Type B pancreatic cell (in vitro differentiated cells): ENCODE measurements at places on chromosomes 4 and X.

- no peak overlapping the region for H3K27ac ChIP-seq
- no peak for DNase-seq
- H3K36me3 ChIP-seq: no peaks in the 10 kb centered on the region
- H3K4me1 ChIP-seq: peaks cover 19% of the 10 kb centered on the region
- no peak overlapping the region for H3K4me3 ChIP-seq
- H3K27me3 ChIP-seq: peaks cover 42% of the 10 kb centered on the region
Measured at GRCh38 chr4:81891005-81891996, 419.6 kb upstream of the RASGEF1B start.

DNA sequence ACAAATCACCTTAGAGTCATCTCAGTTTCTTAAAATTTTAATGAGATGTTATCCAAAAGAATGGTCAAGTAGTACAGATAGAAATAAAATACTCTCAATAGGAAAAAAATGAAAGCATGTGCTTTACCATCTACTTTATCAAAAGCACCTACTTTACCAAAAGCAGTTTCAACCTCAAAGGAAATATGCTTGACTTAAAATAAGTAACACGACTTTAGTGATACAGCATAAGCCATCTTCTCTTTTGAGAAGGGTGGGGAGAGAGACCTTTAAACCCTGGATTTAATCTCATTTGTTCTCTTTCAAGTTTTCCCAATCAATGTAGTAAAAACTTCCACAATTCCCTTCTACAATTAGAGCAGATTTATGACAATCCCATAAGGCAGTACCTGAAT, 26.5 kb downstream of the OTUD4 start:
- peaks cover 40% of the 10 kb centered on the region for H3K36me3 ChIP-seq
- peak overlapping the region; percentile 90 for H3K27ac ChIP-seq
- no peaks in the 10 kb centered on the region for H3K27me3 ChIP-seq
- H3K4me1 ChIP-seq: no peaks in the 10 kb centered on the region
- no peak overlapping the region for H3K4me3 ChIP-seq
- no peak for DNase-seq

- H3K4me3 ChIP-seq: no peak overlapping the region
- no peak for DNase-seq
- peaks cover 7% of the 10 kb centered on the region for H3K36me3 ChIP-seq
- no peak overlapping the region for H3K27ac ChIP-seq
Measured at GRCh38 chrX:84320614-84321013, 132.6 kb upstream of the RPS6KA6 start.

- no peaks in the 10 kb centered on the region for H3K27me3 ChIP-seq
- no peak for DNase-seq
- peak overlapping the region; percentile 26 for H3K4me3 ChIP-seq
- H3K36me3 ChIP-seq: no peaks in the 10 kb centered on the region
Measured at GRCh38 chr4:8182858-8183725, 16.0 kb upstream of the SH3TC1 start.

DNA sequence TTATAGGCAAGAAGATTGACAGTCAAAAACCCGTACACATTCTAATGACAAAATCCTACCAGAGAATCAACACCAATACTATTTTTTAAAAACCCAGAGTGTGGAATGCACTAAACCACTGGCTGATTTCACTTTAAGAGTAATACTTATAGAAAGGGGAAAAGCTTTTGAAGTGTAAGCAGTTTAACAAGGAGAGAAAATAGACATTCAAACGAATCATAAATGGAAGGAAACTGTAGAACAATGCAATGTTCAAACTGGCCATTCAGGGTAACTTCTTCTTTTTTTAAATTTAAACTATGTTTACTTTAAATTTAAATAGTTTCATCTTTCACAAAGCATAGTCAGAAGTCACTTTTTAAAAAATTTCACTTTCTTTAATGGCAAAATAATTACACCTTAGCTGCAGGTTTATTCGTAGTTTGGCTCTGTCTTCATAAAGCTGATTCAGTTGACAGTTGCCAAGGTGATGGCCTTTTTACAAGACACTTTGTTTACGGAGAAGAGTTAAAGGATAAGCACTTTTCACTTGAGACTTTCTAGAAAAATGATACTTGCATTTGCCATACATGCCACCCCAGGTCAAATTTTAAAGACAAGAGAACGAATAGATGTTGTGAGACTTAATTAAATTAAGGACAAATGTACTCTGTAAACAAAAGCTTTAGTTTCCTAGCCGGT, 82.4 kb upstream of the KLF3 start:
- peaks cover 4% of the 10 kb centered on the region for H3K36me3 ChIP-seq
- H3K27ac ChIP-seq: no peak overlapping the region
- DNase-seq: no peak

GRCh38 chr4:63620271-63620670, 789.0 kb downstream of the TECRL start:
- H3K27me3 ChIP-seq: no peaks in the 10 kb centered on the region
- no peak overlapping the region for H3K27ac ChIP-seq
- H3K36me3 ChIP-seq: no peaks in the 10 kb centered on the region

DNA sequence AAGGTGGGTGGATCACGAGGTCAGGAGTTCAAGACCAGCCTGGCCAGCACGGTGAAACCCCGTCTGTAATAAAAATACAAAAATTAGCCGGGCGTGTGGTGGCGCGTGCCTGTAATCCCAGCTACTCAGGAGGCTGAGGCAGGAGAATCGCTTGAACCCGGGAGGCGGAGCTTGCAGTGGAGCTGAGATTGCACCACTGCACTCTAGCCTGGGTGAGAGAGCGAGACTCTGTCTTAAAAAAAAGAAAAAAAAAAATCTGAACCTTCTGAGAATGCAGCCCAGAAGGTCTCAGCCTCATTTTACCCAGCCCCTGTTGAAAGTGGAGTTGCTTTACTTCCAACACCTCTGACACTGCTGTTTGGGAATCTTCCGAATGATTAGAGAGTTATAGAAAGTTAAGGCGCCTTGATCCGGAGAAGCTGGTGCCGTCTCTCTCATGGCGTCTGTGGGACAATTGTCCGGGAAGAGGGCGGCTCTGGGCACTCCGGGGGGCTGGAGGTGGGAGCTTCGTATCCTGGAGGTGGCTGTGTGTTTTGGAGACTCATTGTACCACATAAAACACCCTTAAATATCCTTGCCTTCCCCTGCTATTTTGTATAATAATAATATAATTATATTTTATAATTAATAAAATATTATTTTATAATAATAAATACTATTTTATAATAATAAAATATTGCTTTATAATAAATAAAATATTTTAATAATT, 92.7 kb upstream of the PPP2R3B start:
- H3K27ac ChIP-seq: no peak overlapping the region
- H3K27me3 ChIP-seq: peaks cover 43% of the 10 kb centered on the region

DNA sequence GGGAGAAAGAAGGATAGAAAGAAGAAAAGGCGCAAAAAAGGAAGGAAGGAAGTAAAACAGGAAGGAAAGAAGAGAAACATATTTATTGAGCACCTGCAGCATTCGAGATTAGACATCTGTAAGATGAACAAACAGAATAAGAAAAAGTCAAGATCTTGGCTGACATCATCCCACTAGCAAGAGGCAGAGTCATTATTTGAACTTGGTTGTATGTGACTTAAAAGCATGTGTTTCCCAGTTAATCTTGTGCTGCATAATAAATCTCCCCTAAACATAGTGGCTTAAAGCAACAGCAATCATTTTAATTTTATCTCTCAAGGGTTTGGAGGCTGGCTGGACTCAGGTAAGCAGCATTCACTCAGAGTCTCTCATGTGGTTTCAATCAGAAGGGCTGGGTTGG, 38.5 kb upstream of the COX7B2 start:
- no peak for DNase-seq
- no peak overlapping the region for H3K27ac ChIP-seq
- H3K4me3 ChIP-seq: no peak overlapping the region
- no peaks in the 10 kb centered on the region for H3K4me1 ChIP-seq

GRCh38 chr4:7554905-7555304, 120.2 kb upstream of the PSAPL1 start:
- no peaks in the 10 kb centered on the region for H3K4me1 ChIP-seq
- peaks cover 7% of the 10 kb centered on the region for H3K27me3 ChIP-seq
- peaks cover 5% of the 10 kb centered on the region for H3K36me3 ChIP-seq
- no peak for DNase-seq

- H3K27me3 ChIP-seq: peaks cover 59% of the 10 kb centered on the region
- no peak overlapping the region for H3K27ac ChIP-seq
- DNase-seq: no peak
- peak overlapping the region; percentile 95 for H3K4me3 ChIP-seq
Measured at GRCh38 chr4:157223456-157223855, 2.9 kb downstream of the GRIA2 start.

GRCh38 chr4:169649545-169650226, 29.3 kb downstream of the CLCN3 start:
- H3K27me3 ChIP-seq: no peaks in the 10 kb centered on the region
- H3K4me3 ChIP-seq: no peak overlapping the region
- H3K36me3 ChIP-seq: peaks cover 5% of the 10 kb centered on the region
- no peak for DNase-seq
- no peaks in the 10 kb centered on the region for H3K4me1 ChIP-seq
- no peak overlapping the region for H3K27ac ChIP-seq

GRCh38 chr4:57943682-57944081, 833.5 kb upstream of the IGFBP7 start:
- H3K36me3 ChIP-seq: no peaks in the 10 kb centered on the region
- no peak for DNase-seq
- H3K27ac ChIP-seq: no peak overlapping the region
- H3K4me1 ChIP-seq: peaks cover 4% of the 10 kb centered on the region
- H3K4me3 ChIP-seq: no peak overlapping the region

DNA sequence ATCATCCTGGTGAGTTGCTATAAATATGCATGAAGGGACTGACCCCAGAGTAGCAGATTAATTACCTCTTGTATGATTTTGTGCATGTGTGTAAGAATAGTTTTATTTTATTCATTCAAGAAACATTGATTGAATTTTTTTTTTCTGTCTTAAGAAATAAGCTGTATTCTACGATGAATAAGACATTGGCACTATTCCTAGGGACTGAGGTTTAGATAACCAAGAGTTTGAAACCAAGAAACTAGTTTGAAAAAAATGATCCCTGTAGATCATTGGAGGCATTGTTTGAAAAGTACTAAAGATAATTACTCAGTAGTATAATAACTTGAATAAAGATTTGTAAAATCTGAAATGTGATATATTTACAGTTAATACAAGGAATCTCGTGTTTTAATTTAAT, 1086.9 kb downstream of the PCDH7 start:
- no peak overlapping the region for H3K27ac ChIP-seq
- no peak overlapping the region for H3K4me3 ChIP-seq
- H3K4me1 ChIP-seq: peaks cover 3% of the 10 kb centered on the region
- H3K36me3 ChIP-seq: no peaks in the 10 kb centered on the region
- no peaks in the 10 kb centered on the region for H3K27me3 ChIP-seq

DNA sequence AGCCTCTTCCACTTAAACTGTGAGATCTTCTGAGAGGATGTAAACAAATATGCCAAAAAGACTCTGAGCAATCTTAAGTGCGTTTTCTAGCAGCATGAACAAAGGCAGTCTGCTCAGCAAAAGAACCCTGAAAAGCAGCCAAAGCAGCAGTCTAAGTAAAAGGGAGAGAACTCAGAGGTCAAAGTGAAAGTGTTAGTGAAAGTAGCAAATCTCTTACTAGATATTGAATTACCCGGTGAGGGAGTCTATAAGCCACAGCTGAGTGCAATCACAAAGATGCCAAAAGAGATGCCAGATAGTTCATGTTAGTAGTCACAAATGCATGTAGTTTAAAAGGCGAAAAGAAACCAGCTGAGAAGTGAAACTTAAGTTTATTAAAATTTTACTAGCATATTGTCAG, 7.9 kb upstream of the GNRHR start:
- peaks cover 5% of the 10 kb centered on the region for H3K4me1 ChIP-seq
- DNase-seq: no peak
- H3K4me3 ChIP-seq: no peak overlapping the region
- no peak overlapping the region for H3K27ac ChIP-seq

GRCh38 chr4:118360106-118360505, 7.3 kb upstream of the PRSS12 start:
- H3K27me3 ChIP-seq: peaks cover 8% of the 10 kb centered on the region
- no peak for DNase-seq
- no peak overlapping the region for H3K4me3 ChIP-seq

GRCh38 chr4:150588316-150588715, 6.4 kb downstream of the MAB21L2 start:
- peaks cover 57% of the 10 kb centered on the region for H3K36me3 ChIP-seq
- H3K27me3 ChIP-seq: peaks cover 47% of the 10 kb centered on the region
- peak overlapping the region; percentile 87 for H3K4me3 ChIP-seq
- H3K4me1 ChIP-seq: peaks cover 22% of the 10 kb centered on the region

DNA sequence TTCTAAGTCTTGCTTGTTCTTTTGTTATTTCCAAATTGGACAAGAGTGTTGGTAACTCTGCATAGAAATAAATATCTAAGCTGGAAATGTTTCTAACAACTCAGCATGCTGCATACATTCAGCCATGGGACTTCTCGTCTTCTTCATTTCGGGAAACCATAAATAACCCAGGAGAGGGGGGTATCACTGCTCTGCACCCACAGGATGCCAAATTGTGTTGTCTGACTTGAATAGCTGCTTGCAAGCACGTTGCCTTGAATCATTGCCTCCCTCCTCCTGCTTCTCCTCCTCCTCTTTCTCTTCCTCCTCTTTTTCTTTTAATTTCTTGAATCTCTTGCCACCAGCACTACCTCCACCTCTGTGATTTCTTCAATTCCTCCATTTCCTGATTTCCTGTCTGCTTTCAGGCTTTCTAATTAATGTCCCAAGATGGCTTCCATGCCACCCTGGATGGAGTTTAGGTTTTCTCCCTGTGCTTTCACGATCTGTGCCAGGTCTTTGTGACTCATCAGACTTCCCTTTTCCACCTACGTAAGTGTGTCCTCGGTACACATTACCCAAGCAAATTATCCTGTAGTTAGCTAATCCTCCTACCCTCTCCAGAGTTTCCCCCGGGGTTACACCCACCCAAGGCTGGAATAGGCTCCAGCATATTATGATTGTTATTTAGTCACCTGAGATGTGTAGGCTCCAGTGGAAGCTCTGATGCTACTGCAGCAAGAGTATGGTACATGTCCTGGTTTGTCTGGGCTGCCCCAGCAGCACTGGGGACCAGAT, 122.6 kb upstream of the VCX3B start:
- no peaks in the 10 kb centered on the region for H3K27me3 ChIP-seq
- no peaks in the 10 kb centered on the region for H3K36me3 ChIP-seq
- no peak for DNase-seq
- no peak overlapping the region for H3K4me3 ChIP-seq
- no peak overlapping the region for H3K27ac ChIP-seq

DNA sequence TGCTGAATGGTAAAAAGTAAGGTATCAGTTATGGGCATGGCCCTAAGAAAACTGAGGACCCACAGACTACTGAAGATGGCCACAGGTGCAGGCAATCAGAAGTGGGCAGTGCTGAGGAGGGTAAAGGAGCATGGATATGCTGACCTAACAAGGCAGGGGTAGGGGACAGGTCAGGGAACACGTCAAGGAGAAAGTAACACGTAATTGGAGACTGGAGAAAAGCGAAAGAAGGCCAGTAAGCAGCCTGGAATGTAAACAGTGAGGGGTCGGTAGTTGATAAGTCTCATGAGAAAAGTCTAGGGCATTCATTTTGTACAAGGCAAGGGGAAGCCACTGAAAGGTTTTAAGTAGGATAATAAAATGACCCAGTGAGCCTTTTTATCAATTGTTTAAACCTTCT, 153.3 kb downstream of the PRDM5 start:
- no peaks in the 10 kb centered on the region for H3K27me3 ChIP-seq
- DNase-seq: no peak
- H3K36me3 ChIP-seq: peaks cover 13% of the 10 kb centered on the region
- peaks cover 15% of the 10 kb centered on the region for H3K4me1 ChIP-seq

- no peak for DNase-seq
- H3K4me1 ChIP-seq: no peaks in the 10 kb centered on the region
- no peaks in the 10 kb centered on the region for H3K27me3 ChIP-seq
- no peak overlapping the region for H3K4me3 ChIP-seq
- H3K27ac ChIP-seq: no peak overlapping the region
- no peaks in the 10 kb centered on the region for H3K36me3 ChIP-seq
Measured at GRCh38 chr4:37873386-37873785, 17.5 kb upstream of the TBC1D1 start.
